ENCODE measurements at places on chromosomes 1 and 21. TPM values are rescaled to one million over a fixed set of nuclear protein-coding genes. Genes with fewer than 3 reads are reported as not detected.

The CRYBG2 gene
- not detected for total RNA-seq

The UROD gene
- 92.7 TPM for total RNA-seq

The ADAMTS5 gene
- 16.6 TPM for total RNA-seq

The FMOD gene
- total RNA-seq, result 64.5 TPM

The KCNE2 gene
- 0.99 TPM for total RNA-seq

The CFAP107 gene
- total RNA-seq, result not detected

The CFHR3 gene
- not detected for total RNA-seq

DNA sequence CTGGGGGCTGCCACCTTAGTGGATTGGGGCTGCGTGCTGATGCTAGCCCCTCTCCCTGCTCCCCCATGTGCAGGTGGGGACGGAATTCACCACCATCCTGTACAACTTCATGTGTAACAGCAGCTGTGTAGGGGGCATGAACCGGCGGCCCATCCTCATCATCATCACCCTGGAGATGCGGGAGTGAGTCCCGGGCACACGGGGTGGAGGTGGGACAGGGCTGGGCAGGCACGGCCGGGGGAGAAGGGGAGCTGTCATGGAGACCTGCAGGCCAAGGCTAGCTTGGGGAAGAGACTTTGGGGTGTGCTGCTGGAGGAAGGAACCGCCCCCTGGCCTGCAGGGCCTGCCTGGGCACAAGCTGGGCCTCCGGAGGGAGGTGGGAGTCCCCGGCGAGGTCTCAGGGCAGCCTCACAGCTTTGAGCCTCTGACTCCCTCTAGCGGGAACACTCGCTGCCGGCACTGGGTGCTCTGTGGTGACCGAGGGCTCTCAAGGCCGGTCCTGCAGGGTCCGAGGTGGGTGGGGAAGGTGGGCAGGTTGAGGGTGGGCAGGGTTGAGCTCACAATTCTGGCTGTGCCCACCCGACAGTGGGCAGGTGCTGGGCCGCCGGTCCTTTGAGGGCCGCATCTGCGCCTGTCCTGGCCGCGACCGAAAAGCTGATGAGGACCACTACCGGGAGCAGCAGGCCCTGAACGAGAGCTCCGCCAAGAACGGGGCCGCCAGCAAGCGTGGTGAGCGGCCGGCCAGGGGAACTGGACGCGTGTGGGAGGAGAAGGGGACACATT lies 25.0 kb upstream of the CCDC27 start:
- no peaks in the 10 kb centered on the region for H3K36me3 ChIP-seq
- H3K4me3 ChIP-seq, result no peak overlapping the region
- H3K4me1 ChIP-seq, result no peaks in the 10 kb centered on the region

DNA sequence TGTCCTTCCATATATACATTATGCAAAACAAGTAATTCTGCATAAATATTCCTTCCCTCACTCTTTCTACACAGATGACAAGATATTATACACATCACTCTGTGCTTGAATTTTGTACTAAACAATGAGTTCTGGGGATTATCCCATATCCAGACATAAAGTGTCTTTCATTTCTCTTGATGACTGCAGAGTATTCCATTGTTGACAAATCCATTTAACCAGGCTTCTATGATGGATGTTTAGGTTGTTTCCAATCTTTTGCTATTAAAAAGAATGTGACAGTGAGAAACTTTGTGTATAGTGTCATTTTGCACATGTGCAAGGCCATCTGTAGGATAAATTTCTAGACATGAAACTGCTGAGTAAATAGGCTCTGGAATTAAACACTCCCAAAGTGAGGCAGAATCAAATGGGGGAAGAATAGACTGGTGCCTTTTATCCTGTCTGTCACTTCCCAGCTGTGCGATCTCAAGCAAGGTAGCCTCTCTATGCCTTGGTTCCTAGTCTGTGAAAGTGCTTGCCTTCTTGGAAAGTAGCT lies 29.9 kb upstream of the ATP2B4 start:
- peaks cover 57% of the 10 kb centered on the region for H3K4me1 ChIP-seq
- H3K36me3 ChIP-seq, result no peaks in the 10 kb centered on the region
- no peak overlapping the region for H3K4me3 ChIP-seq
- H3K27me3 ChIP-seq, result no peaks in the 10 kb centered on the region
- peak overlapping the region; percentile 77 for H3K27ac ChIP-seq
- no peak for DNase-seq

DNA sequence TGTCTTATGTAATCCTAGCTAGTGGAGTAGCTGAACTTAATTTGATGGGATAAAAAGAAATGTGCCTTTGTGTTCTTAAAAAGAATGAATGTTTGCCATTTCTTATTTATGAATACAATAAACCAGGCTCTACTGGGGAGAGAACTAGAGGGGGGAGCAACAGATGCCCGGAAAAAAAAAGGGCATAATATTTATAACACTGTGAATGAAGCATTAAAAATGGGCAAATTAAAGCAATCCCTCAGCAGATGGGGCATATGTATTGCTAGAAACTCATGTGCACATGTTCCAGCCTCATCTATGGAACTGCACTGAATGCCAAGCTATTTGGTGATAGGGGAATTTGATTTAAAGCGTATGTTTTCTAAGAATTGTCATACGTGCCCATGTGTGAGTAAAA lies 42.3 kb upstream of the KCNJ6 start:
- no peak for DNase-seq
- H3K36me3 ChIP-seq, result no peaks in the 10 kb centered on the region

DNA sequence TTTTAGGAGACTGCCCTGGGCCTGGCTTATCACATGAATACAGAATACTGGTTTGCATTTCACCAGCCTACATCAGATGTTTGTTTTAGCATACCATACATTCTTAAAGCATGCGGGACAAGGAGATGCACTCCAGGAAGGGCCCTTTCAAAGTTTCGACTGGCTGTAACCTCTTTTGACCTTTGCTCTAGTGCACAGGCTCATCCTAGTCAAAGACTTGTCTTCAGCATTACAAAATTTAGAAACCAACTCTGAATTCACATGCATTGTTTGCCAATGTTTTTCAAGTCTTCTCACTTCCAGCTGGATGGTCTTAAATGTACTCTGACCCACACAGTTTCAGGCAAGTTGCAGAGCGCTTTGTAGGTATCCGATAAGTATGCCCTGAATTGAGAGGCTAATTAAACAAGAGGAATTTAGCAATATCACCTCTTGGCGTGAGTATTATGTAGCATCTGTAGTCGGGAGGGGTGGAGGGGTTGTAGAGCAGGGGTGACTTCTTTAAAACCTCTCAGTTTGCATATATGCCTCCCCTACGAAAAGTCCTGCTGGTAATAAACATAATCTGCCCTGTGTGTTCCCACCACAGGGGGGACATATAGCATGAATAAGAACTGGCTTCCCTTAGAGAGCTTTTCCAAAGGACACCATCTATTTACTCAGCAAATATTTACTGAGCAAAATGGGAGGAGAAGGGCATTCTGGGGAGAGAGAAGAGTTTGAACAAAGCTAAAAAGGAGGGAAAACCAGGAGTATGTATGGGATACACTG lies 24.4 kb upstream of the AHCYL1 start:
- H3K4me3 ChIP-seq, result no peak overlapping the region
- no peak for DNase-seq
- H3K27ac ChIP-seq, result peak overlapping the region; percentile 2
- no peaks in the 10 kb centered on the region for H3K27me3 ChIP-seq
- peaks cover 42% of the 10 kb centered on the region for H3K4me1 ChIP-seq

DNA sequence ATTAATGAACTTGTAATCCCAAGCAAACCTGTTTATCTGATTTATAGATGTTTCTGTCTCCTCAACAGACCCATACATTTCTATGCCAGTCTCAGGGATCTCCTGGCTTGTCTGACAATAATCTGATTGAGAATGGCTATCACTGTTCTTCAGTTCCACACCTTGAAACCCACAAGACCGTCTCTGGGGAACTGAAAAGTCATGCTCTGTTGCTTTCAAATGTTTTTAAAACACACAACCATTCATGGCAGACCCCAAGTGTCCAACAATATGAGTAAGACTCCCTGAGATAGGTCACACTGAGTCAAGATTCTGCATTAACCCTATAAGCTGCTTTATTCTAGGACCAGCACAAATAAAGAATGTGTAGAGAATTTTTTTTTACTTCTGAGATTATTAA lies 611.2 kb upstream of the PLXNA2 start:
- no peak overlapping the region for H3K27ac ChIP-seq
- no peaks in the 10 kb centered on the region for H3K27me3 ChIP-seq
- H3K36me3 ChIP-seq, result no peaks in the 10 kb centered on the region
- no peaks in the 10 kb centered on the region for H3K4me1 ChIP-seq
- no peak for DNase-seq

DNA sequence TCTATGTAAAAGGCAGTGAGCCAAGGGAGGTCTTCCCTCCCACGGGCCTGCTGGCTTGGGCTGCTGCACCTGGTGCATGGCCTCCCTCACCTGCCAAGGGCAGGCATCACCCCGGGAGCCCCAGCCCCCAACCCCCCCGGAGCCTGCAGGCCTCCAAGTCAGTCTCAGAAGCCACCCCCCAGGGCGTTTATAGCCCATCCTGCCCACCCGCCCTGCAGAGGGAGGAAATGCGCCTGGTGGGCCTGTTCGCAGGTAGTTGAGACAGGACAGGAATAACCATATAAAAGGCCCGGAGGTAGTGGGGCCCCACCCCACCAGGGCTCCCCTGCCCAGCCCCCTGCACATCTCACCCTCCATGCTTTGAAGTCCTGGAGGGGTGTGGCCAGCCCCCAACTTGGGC lies 18.2 kb upstream of the ARF1 start:
- H3K27me3 ChIP-seq, result peaks cover 30% of the 10 kb centered on the region
- no peak overlapping the region for H3K4me3 ChIP-seq
- H3K4me1 ChIP-seq, result no peaks in the 10 kb centered on the region
- peak; percentile 62 for DNase-seq

DNA sequence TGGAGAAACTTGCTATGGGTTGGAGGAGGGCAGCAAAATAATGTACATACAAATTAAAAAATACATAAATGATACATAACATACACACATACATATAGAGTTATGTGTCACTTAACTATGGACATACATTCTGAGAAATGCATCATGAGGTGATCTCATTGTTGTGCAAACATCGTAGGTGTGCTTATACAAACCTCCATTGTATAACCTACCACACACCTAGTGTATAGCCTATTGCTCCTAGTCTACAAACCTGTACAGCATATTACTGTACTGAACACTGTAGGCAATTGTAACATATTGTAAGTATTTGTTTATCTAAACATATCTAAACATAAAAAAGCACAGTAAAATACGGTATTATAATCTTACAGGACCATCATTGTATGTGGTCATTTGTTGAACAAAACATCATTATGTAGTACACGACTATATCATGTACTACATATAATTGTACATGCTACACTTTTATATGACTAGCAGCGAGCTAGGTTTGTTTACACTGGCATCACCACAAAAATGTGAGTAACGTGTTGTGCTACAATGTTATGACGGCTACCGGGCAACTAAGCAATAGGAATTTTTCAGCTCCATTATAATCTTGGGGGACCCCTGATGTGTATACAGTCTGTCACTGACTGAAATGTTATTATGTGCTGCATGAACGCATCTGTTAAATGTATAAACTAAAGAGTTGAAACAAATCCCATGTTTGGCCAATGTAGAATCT lies 35.5 kb downstream of the ITGB3BP start:
- H3K27me3 ChIP-seq, result no peaks in the 10 kb centered on the region
- peaks cover 7% of the 10 kb centered on the region for H3K4me1 ChIP-seq
- no peaks in the 10 kb centered on the region for H3K36me3 ChIP-seq
- no peak for DNase-seq
- no peak overlapping the region for H3K27ac ChIP-seq
- H3K4me3 ChIP-seq, result no peak overlapping the region

DNA sequence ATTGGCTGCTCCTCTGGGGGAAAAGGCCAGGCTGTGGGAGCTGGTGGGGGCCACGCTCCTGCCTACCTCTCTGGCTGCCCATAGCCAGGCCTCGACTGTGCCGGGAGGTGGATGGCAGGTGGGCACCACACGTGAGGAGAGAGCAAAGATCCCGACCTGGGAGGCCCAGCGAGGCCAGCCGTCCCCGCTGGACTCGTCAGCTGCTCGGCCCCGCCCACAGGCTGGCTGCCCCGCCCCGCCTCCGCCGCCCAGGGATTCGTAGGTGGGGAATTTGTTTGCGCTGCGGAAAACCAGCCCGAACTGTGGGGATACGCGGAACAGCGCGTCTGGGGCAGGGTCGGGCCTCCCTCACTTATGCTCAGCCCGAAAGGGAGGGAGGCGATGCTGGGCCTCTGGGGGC lies 31.7 kb downstream of the TP73 start:
- DNase-seq, result no peak
- no peaks in the 10 kb centered on the region for H3K27me3 ChIP-seq
- H3K36me3 ChIP-seq, result no peaks in the 10 kb centered on the region
- H3K27ac ChIP-seq, result no peak overlapping the region
- no peak overlapping the region for H3K4me3 ChIP-seq
- peaks cover 4% of the 10 kb centered on the region for H3K4me1 ChIP-seq
